Caki2 (cell line): ENCODE measurements at places on chromosomes 11 and 22. TPM values are rescaled to one million over a fixed set of nuclear protein-coding genes. Genes with fewer than 3 reads are reported as not detected.
A peak's percentile ranks its signal among the peaks of the same experiment; 100 is the strongest.

DNA sequence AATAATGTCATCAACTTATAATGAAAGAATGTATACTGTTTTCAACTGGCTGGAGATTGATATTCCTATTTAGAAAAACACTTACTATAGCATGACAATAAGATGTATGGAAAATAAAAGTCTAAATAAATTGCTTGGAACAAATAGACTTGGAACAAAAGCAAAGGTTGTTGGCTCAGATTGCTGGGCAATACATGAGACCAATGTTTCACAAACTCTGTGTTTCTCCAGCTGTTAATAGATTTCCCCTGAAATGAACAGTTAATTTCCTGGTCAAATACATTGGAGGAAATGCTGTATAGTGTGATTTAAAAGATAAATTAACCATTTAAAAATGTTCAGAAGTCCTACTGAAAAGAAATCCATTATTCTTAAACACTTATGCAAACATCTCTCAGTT lies 40.1 kb upstream of the CTSC start:
- no peak for DNase-seq

RSF1 gene
- 4.9 and 16.9 TPM in 2 replicates for total RNA-seq

DNA sequence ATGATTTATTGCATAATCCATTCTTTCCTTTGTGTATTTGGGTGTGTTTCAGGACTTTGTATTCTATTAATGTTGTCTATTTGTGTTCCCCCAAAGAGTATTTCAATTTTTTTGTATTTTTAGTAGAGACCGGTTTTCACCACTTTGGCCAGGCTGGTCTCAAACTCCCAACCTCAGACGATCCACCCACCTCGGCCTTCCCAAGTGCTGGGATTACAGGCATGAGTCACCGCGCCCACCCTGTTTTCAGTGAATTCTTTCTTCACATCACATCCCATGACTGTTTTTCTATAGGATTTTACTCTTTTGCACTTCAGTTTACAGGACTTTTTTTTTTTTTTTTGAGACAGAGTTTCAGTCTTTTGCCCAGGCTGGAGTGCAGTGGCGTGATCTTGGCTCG lies 46.3 kb downstream of the RBX1 start:
- no peak for DNase-seq

POU2AF3 gene
- not detected in 2 replicates for total RNA-seq

GRCh38 chr11:23010790-23011335 lies 150.6 kb upstream of the CCDC179 start:
- DNase-seq = no peak

DNA sequence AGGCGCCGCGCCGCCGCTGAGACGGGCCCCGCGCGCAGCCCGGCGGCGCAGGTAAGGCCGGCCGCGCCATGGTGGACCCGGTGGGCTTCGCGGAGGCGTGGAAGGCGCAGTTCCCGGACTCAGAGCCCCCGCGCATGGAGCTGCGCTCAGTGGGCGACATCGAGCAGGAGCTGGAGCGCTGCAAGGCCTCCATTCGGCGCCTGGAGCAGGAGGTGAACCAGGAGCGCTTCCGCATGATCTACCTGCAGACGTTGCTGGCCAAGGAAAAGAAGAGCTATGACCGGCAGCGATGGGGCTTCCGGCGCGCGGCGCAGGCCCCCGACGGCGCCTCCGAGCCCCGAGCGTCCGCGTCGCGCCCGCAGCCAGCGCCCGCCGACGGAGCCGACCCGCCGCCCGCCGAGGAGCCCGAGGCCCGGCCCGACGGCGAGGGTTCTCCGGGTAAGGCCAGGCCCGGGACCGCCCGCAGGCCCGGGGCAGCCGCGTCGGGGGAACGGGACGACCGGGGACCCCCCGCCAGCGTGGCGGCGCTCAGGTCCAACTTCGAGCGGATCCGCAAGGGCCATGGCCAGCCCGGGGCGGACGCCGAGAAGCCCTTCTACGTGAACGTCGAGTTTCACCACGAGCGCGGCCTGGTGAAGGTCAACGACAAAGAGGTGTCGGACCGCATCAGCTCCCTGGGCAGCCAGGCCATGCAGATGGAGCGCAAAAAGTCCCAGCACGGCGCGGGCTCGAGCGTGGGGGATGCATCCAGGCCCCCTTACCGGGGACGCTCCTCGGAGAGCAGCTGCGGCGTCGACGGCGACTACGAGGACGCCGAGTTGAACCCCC lies 798 bp downstream of the BCR start:
- peak; percentile 40 for DNase-seq
